ENCODE measurements at places on chromosomes 2 and 18.
A peak's percentile ranks its signal among the peaks of the same experiment; 100 is the strongest.

GRCh38 chr2:226057365-226057764 is 657.9 kb downstream of the NYAP2 start:
- no peak for DNase-seq

- DNase-seq: no peak
These were observed 27.3 kb downstream of the GREB1L start for GRCh38 chr18:21269349-21269748.

DNA sequence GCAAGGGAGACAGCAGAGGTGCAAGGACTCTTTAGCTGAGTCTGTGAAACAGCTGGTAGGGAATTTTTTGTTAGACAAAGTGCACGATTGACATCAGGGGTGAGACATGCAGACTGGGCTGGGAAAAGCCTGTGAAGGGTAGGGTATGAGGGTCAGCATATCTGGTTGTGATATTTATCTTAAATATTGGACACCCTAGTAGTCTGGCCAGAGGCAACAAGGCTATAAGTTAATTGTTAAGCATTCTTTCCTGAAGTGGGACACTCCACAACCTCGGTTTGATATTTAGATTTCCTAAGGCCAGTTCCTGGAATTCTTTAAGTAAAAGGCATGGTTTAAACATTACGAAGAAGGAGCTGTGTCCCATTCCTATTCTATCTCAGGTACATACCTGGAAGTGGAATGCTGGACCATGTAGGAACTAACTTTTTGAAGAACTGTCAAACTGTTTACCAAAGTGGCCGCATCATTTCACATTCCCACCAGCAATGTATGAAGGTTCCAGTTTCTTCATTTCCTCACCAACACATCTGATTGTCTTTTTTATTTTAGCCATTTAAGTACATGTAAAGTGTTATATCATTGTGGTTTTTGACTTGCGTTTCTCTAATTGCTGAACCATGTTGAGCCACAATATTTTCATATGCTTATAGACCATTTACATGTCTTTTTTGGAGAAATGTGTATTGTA is 22.5 kb downstream of the EHBP1 start:
- no peak for DNase-seq

DNA sequence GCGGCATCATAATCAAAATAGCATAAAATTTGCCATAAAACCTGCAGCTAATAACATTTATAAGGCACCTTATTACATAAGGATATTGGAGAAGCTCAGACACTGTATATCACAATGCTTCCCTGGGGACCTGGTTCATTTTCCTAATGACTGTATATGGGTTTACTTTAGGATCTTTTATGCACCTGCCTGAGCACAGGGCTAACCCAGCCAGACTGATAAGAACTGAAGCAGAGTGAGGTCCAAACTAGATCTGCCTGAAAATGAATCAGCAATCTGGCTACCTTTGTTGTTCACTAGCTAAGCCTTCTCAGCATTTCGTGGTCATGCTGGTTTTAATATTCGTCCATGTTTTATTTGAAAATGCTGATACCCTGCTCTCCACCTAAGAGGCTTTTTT is 1922.3 kb upstream of the CELF4 start:
- no peak for DNase-seq

DNA sequence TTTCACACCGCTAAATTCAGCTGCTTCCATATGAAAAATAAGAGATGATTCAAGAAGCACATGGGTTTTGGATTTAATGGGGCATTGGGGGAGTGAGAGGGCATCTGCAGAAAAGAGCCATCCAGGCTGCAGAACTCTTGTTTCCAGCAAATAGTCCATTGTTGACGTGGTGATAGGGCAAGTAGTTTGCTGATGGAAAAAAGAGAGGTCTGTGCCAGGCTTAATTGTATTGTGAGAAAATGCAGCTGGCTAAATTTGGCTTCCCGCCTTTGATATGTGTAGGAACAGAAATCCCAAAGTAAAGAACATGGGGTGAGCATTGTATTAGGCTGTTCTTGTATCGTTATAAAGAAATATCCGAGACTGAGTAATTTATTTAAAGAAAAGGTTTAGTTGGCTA is 199.5 kb downstream of the SETBP1 start:
- DNase-seq: no peak

GRCh38 chr18:6521803-6522418 is 107.2 kb upstream of the L3MBTL4 start:
- DNase-seq: no peak

DNA sequence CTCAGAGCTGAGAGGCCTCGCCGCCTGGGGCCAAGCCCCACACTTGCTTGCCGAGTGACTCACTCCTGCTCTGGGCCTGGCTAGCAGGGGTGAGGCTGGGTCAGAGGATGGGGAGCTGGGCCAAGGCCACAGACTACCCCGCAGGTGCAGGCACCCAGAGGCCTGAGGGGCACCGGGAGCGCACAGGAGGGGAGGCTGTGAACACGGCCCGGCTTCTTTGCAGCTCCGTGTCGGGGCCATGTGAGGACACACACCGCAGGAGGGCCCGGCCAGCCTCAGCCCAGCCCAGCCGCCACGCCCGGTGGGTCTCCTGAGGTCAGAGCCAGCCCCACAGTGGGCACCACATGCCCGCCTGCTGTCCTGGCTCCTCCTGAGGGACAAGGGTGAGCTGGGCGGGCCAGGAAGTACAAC is 8.4 kb downstream of the GPC1 start:
- no peak for DNase-seq

DNA sequence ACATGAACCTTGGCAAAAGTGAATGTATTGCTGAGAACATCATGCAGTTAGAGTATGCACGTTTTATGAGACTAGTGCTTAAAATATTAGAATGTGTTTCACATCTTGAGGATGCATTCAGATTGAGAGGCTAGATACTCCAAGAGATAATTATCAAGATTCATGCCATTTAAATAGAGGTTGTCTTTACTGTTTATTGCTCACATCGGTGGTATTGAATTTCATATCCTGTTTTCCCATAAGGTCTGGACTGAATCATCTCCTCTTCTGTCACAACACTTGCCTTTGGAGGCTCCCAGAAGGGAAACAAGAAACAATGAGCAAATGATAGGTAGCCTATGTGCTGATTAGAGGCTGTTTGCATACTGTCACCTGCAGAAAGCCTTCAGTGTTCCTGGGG is 83.8 kb downstream of the CLHC1 start:
- DNase-seq: no peak

- DNase-seq: no peak
These were observed 129.1 kb downstream of the NRP2 start for GRCh38 chr2:205811387-205811786.

DNA sequence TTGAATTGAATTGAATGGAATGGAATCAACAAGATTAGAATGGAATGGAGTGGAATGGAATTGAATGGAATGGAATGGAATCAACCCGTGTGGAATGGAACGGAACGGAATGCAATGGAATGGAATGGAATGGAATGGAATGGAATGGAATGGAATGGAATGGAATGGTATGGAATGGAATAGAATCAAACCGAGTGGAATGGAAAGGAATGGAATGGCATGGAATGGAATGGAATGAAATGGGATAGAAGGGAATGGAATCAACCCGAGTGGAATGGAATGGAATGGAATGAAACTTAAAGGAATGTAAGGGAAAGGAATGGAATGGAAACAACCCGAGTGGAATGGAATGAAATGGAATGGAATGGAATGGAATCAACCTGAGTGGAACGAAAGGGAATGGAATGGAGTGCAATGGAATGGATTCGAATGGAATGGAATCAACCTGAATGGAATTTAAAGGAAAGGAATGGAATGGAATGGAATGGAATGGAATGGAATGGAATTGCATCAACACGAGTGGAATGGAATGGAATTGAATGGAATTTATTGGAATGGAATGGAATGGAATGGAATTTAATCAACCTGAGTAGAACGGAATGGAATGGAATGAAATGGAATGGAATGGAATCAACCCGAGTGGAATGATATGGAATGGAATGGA is 1146.6 kb downstream of the RPIA start:
- no peak for DNase-seq

GRCh38 chr2:239341146-239341732 is 59.6 kb downstream of the HDAC4 start:
- no peak for DNase-seq

- no peak for DNase-seq
These were observed 50.6 kb downstream of the EPAS1 start for GRCh38 chr2:46347648-46348280.

DNA sequence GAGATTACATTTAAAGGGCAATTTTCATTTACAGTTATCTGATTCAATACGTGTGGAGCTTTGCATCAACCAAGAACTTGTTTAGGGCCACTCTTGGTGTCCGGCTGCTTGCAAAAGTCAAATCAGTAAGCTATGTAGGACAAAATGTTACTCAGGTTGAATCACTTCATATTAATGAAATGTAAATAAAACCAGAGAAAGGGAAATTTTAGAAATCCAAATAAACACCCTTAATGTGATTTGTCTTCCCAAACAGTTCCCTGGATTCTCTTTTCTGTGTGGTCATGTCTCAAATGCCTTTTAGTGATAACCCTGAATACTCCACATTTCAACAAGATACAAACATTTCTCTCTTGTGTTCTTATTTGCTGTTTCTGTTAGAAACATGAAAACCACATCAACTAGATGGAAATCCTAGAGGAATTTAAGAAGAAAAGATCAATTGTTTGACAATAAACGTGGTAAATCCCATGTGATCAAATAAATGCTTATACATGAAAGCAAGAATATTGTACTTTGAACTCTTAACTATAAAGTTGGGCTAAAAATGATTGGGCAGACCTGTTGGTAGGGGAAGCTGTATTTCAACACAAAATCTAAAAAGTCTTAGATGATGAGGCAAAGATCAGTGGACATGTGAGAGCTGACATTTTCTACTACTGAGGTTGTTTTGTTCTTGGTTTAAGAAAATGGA is 101.3 kb downstream of the CDC42EP3 start:
- DNase-seq: no peak

GRCh38 chr18:49566217-49566770 is 4.4 kb downstream of the LIPG start:
- no peak for DNase-seq

- peak; percentile 51 for DNase-seq
These were observed 34.4 kb downstream of the ITGA6 start for GRCh38 chr2:172461591-172462372.

DNA sequence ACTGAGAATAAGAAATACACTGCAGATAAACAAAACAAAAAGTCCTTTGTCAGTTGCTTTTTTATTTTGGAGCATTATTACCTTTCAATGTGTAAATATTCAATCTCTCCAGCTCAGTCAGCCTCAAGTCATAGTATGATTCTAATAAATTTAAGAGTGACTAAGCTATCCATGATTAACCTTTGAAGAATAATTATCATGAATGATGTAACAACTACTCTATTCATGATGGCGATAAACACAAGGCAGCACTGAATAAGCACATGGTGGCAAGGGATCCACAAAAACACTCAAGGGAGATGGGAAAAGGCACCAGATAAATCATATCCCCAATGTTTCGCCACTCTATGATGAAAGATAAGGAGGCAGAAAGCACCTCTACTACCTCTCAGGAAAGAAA is 67.0 kb downstream of the MAP4K3 start:
- DNase-seq: no peak

DNA sequence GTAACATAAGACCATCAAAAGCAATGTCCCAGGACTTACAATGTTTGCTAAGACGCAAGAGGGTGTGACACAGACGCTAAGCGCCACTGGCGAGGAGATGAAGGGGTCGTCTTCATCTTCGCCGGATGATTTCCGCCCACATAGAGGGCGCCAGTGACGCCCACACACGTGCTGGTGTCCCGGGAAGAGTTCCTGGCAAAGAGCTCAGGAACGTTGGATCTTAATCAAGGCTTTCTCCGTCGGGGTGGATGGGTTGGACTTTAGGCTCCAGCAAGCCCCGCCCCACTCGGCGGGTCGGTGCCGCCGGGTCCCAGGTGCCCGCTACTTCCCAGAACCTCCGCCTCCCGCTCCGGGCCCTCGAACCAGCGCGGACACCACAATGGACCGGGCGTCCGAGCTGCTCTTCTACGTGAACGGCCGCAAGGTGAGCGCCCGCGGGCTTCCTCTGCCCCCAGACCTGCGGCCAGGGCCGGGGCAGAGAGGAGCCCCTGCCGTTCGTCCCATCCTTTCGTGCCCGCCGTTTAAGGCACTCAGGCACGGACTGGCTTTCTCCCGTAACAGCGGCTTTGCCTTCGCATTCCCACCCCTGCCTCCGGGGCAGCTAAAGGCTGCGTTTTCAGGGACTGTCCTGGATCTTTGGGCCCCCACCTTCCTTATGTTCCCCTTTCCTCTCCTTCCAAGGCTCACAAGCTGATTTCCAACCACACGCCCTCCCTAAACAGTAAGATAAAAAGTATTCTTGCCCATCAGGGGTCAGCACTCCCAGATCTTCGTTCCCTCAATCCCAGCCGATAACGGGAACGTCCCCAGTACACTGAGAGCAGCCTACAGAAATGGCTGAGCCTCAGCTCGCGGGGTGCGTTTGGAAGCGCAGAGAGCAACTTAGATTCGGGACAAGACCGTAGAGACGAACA is at the start of gene AOX1:
TSS of gene AOX1 (plus strand) at position 285 of the 914 bp plus-strand sequence. CDS start at position 380, 95 bp downstream.
- DNase-seq: no peak

- DNase-seq: no peak
These were observed 11.3 kb downstream of the HYCC2 start for GRCh38 chr2:201059961-201060755.

All from substantia nigra (tissue), 51 donors.